ENCODE measurements at places on chromosomes 5 and 9.

GRCh38 chr5:1089621-1090040 lies 22.2 kb downstream of the SLC12A7 start:
- DNase-seq = no peak

GRCh38 chr5:108379722-108380530 lies 2.0 kb downstream of the FBXL17 start:
- peak; percentile 19 for DNase-seq

DNA sequence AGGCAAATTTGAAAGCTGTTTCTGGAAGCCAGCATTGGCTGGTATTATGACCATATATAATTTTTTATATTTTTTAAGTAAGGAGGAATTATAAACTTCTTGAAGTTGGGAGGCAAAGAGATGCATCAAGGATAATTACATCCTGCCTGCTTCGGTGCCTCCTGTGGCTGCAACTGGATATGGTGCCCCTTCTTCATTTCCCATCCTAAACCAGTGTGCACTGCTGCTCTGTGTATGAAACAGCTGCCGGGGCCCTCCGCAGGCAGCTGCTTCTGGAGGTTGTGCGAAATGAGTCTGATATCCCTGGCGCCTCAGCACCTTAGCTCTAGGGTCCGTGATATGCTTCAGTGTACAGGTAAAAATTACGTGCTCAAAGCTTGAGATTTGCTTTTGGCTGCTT lies 304.2 kb downstream of the ENC1 start:
- DNase-seq = no peak

DNA sequence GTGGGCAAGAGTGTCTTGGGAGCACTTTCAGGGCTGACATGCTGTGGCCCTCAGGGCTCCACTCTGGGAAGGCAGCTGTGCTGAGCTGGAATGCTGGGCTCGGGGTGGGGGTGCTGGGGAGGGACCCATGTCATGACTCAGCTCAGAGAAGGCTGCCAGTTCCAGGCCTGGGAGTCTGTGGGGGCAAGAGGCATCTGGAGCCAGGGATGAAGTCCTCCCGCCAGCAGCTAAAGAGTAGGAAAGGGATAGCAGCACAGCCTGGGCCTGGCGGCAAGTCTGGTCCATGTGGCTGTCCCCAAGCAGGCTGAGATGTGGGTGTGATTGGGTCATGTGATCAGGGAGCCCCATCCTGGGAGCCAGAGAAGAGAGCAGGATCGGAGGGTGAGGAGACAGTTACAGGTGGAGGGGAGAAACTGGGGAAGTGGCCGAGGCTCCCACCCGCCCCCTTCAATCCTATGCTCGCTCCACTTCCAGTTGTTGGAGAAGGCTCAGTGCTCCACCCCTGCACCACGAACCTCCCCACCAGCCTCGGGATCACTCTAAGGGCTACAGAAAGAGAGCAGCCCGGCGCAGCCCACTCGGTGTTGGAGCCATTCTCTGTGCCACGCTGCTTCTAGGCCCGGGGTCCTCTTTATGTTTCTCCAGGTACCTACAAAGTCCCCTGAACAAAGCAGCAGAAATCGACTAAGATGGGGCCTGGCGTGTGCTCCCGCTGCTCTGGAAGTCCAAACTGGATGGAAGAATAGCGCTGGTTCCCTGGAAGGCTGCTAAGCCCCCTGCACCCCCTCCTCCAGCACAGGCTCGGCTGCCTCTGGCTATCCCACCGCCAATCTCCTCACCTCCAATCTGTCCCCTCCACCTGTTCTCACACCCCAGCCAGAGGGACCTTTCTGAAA lies 12.0 kb downstream of the PDGFRB start:
- DNase-seq = peak; percentile 94

- no peak for DNase-seq
Observed at GRCh38 chr5:175201393-175201792, 242.6 kb downstream of the DRD1 start.

Measured in cardiac fibroblast (primary cell).